ENCODE measurements at places on chromosomes 1 and 21.

- no peak for DNase-seq
Measured at GRCh38 chr1:85661767-85662166, 46.5 kb downstream of the ZNHIT6 start.

DNA sequence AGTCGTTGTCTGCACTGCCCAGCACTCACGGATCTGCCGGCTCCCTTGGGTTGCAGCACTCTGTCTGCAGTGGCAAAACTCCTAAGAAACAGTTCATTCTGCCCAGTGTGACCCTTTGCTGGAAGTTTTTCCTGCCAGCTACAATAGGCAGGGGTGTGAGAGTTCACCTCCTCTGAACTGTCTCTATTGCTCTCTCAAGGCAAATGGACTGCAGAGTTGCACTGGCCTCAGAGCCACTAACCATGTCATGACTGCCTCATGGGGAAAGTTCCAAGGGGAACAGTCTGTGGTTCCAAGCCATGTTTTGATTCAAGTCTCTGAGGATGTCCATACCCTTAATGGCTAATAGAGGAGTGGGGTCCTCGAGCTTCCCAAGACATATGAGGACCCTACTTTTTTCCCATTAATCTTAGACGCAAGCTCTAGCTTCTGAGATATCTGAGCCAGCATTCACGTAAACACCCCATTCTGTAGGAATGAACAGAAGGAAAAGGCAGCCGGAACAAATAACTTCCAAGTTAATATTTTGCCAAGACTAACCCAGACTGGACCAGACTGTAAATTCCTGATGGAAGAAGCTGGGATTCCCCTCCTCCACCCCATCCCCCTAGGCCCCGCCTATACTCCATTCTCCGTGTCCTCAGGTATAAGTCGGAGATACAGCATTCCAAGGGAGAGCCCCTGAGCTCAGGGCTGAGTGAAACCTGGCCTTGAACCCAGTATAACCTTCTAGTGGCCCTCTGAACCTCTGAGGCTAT, 93.8 kb upstream of the AKT3 start:
- no peak for DNase-seq

- peak; percentile 56 for DNase-seq
Measured at GRCh38 chr1:74363220-74363619, 128.0 kb downstream of the TNNI3K start.

DNA sequence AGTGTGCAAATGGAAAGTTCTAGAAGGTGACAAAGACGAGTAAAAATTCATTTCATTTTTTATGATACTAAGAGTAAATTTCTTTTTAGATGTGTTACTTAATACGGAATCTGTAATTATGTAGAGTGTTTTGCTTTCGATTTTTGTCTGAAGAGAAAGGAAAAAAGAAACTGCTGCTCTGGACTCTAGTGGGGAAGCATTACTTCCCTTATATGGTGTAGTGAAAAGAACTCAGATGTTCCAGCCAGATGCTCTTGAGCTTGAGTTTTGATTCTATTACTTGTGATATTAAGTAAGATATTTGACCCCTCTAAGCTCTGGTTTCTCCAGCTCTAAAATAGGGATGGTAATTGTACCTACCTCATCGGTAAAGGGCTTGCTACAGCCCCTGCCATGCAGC, 12.2 kb upstream of the GPR161 start:
- DNase-seq: no peak

- DNase-seq: no peak
Measured at GRCh38 chr1:245648749-245649522, 494.2 kb downstream of the KIF26B start.

GRCh38 chr1:160855181-160855981, 7.3 kb downstream of the CD244 start:
- peak; percentile 50 for DNase-seq

DNA sequence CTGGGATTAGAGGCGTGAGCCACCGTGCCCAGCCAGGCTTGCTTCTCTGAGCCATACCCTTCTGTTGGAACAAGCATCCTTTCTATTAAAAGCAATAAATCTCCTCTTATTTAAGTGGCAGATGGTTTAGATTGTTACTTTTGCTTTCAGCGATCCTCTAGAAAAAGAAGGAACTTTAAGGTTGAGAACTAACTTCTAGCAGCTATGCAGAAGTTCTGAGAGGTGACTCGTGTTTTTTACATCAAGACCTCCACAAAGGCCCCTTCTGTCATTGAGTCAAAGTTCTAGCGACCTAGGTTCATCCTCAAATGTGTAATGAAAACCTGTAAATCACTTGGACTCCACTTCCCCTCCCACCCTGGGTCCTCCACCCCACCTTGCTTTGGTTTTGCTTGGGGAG, 30.8 kb downstream of the PLEKHO1 start:
- DNase-seq: no peak

- no peak for DNase-seq
Measured at GRCh38 chr21:23861911-23862504, 1745.3 kb downstream of the MRPL39 start.

GRCh38 chr1:111241797-111242196, 14.3 kb downstream of the CHI3L2 start:
- DNase-seq: no peak

- peak; percentile 39 for DNase-seq
Measured at GRCh38 chr1:7010534-7011200, 225.4 kb downstream of the CAMTA1 start.

GRCh38 chr1:47328992-47329391, 4.6 kb upstream of the CMPK1 start:
- no peak for DNase-seq

DNA sequence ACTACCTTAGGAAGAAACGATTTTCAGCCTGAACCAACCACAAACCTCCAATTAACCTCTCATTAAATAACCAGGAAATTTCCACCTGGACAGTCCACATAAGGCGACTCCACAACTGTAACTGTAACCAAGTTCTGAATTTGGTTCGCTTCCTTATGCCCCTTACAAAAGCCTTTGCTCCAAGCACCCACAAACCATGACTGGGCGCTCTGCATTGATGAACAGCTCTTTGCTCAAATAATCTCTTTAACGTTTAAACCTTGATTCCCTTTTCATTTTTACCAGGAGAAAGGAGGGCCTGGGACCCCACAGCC, 38.2 kb upstream of the ZNF124 start:
- no peak for DNase-seq

DNA sequence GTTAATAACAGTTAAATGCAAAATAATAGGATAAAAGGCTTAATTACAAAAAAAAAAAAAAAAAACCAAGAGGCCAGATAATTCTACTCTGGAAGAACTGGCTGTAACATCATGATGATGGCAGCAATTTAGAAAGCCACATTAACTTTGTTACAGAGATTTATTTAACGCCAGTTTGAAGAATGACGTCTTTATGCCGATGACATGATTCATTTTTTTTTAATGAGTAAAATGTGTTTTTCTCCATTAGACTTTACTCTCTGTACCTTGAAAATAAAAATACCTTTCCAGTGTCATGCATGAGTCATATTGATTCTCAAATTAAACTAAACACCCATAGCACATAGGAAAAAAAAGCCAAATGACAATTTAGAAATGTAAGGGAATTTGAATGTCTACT, 226.1 kb downstream of the RGS7 start:
- no peak for DNase-seq

GRCh38 chr1:72369069-72369757, 86.9 kb upstream of the NEGR1 start:
- DNase-seq: no peak

- no peak for DNase-seq
Measured at GRCh38 chr21:15301014-15301413, 236.2 kb upstream of the NRIP1 start.

DNA sequence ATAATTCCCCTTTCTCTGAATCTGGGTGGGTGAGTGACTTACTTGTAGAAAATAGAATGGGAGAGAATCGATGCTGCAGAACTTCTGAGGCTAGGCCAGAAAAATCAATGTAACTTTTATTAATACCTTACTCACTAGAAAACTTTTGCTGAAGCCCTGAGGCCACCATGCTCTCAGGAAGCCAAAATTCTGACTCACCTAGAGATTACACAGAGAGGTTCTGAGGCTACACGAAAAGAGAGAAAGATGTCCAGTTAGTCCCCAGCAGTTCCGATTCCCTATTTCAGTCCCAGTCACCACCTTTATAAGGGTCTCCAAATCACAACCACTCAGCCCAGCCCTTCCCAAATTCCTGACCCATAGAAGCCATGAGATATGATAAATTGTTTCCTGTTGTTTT, 135.2 kb downstream of the NTPCR start:
- no peak for DNase-seq

- DNase-seq: peak; percentile 76
Measured at GRCh38 chr1:36824390-36824861, 209.9 kb downstream of the GRIK3 start.

DNA sequence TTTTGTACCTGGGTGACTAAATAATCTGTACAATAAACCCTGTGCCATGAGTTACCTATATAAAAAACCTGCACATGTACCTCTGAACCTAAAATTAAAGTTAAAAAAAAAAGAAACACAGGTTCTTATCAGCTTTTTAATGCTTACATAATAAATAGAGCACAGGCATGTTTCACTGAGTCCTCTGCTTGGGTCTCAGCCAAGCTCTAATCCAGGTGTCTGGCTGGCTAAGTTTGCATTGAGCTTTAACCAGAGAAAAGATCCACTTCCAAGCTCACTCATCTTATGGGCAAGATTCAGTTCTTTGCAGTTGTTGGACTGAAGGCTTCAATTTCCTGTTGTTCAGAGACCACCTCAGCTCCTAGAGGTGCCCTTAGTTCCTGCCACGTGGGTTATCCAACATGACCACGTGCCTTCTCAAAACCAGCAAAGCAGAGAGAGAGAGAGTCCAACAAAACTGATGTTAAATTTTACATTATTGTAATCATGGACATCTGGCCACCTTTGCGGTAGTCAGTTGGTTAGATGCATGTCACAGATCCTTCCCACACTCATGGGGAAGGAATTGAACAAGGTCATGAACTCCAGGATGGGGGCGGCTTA, 68.2 kb upstream of the TMPRSS2 start:
- no peak for DNase-seq

- DNase-seq: peak; percentile 10
Measured at GRCh38 chr1:230794431-230794830, 47.2 kb downstream of the CAPN9 start.

DNA sequence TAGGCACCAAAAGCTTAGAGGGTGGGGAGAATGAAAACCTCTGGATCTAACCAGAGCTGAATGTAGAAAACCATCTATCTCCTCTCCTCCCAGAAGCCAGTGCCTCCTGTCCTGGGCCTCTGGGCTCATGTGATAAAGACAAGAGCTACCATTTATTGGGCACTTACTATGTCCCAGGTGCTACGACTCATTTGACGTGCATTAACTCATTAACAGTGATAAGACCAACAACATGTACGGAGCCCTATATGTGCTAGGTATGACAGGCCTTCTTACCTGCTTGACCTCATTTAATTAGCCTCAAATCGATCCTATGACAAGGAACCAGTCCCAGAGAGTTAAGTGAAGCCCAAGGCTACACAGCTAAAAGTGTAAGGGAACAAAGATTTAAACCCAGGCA, 19.7 kb downstream of the CAPZB start:
- no peak for DNase-seq

- DNase-seq: peak; percentile 37
Measured at GRCh38 chr21:44815852-44816628, 1.8 kb downstream of the SUMO3 start.

- DNase-seq: no peak
Measured at GRCh38 chr1:22257290-22258275, 114.7 kb upstream of the WNT4 start.

- DNase-seq: no peak
Measured at GRCh38 chr1:172254521-172255222, 165.8 kb upstream of the C1orf105 start.

GRCh38 chr1:52281518-52281917, 84.5 kb downstream of the CC2D1B start:
- no peak for DNase-seq

GRCh38 chr21:35732788-35733187, 327.5 kb downstream of the SETD4 start:
- no peak for DNase-seq

DNA sequence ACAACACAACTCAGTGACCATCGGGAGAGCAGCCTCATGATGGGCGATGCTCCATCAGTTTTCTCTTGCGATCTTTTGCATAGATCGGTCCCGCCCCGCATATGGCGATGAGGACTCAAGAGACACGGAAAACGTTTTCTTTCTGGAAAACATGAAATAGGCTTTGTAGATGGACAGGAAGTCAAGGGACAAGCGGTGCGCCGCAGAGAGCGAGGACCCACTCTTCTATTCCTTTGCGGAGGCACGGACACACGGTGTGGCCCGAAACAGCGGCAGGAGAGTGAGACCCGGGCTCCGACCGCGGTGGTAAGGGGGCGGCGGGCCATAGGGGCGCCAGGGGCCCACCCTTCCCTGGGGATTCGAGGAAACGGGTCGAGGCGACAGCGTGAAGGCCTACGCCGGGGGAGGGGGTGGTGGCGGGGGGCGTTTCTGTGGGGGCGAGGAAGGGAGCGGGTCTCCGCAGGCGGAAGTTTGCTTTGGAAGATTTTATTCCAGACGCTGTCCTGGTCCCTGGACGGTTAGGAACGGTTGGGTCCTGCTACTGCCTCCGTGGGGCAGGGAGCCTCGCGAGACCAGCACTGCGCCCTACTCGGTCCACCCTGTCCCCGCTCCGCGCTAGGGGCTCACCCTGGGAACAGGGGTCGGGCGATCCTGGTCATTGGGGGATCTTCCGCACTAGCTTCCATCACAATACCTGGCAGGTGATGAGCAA, 796 bp upstream of the TDRKH start:
- DNase-seq: peak; percentile 71

DNA sequence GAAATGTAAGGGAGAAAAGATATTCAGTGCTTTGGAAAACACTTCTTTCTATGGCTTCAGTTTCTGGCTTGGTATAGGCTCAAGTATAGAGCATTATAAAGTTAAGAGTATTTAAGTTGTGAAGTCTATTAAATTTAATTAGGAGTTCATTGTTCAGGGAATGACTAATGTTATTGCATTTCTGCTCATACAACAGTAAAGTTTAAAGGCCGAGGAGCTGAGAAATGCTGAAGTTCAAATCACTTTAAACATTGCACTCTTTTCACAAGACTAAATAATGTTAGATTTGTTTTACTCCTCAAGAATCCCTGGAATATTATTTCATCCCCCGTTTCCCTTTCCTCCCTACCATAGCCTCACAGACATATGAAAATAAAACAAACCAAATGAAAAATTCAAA, 30.1 kb downstream of the RGS5 start:
- no peak for DNase-seq

DNA sequence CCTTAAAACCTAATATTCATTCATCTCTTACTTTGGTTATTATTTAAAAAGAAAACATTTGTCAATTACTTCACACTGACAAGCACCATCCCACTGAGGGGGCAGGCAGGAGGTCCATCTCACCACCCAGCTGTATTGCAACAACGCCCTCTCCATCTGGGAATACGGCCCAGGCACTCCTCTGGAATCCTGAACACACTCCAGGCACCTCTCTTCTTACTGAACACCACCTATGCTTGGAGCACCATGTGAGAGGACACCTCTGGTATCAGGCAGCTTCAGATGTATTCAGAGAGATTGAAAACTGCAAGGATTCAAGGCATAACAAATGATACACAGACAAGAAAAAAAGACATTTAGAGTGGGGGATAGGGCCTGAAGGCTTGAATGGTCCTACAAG, 147.1 kb downstream of the CACNA1E start:
- DNase-seq: no peak

- DNase-seq: no peak
Measured at GRCh38 chr1:179197690-179198297, 31.7 kb downstream of the ABL2 start.
